ENCODE measurements at places on chromosomes 6 and 20.

- no peak for DNase-seq
These were observed 317.4 kb downstream of the SAMD5 start for GRCh38 chr6:147825848-147826247.

DNA sequence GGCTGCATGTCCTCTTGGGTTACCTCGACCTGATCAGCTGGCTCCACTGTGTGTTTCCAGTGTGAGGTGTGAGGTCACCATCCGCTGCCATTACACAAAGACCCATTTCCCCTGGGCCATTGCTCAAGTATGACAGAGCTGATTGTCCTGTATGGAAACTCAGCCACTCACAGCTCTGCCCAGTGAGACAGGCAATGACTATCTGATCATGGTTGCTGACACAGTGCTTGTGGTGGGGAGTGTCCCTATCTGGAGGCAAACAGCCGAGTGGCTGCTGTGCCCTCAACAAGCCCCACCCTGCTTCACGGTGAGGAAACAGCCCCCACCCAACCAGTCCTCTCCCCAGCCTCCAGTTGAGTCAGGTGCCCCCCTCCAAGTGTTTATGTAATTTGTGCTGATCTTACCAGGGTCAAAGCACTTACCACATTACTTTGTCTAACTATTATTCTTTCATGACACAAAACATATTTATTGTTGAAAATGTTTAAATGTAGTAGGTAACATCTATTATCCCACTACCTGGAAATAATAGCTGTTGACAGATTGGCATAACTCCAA, 11.7 kb upstream of the MAPK13 start:
- peak; percentile 77 for DNase-seq

GRCh38 chr6:77466055-77466450, 2.8 kb upstream of the HTR1B start:
- no peak for DNase-seq

- peak; percentile 16 for DNase-seq
These were observed 12.0 kb downstream of the CD83 start for GRCh38 chr6:14129575-14129974.

- peak; percentile 50 for DNase-seq
These were observed 556.6 kb upstream of the CDH4 start for GRCh38 chr20:60695226-60696000.

- no peak for DNase-seq
These were observed 90.2 kb upstream of the SULF2 start for GRCh38 chr20:47875297-47876025.

DNA sequence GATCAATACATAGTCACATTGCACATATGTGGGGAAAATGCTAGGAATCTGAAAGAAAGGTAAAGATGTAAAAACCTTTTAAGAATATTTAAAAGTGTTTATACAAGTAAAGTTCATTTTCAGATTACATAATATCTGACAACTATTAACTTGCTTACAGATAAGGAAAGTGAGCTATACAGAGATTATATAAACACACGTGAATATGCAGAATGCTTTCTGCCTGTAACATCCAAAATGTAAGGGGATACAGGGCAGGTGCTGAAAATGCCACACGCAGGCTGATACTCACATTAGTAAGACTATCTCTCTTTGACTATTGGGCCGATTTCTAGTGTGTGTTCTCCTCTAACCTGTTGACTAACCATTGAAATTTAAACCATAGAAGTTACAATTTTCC, 17.9 kb upstream of the MAP7 start:
- DNase-seq, result no peak

DNA sequence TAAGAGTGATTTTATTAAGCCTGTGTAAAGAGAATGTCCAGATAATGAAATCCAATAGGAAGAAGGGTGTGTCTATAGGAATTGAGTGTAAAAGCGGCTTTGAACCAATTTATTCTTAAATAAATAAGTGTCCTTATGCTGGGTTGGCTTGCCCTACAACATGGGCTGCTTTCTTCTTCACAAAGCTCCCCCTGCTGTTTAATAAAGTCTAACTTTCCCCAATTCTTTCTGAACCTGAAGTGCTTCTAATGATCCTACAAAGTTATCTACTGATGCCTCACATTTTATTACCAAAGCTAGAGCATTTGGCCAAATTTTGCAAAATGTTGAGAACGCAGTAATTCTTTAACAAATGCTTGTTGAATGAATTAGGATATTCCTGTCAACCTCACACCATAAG, 36.3 kb upstream of the SIRT5 start:
- DNase-seq, result no peak

DNA sequence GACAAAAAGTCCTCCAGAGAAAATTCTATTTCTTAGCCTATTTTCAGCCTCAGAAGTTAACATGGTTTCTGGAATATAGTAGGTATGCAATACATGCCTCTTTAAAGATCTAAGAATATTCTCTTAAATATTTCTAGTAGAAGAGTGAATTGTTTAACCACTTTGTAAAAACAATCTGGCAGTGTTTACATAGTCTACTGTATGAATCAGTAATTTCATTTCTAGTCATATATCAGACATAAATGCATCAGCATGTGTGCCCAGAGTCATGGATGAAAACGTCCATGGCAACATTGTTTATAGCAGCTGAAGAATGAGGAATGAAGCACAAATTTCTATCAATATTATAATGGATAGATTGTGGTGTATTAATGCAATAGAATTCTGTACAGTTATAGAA, 124.9 kb downstream of the NKAIN2 start:
- no peak for DNase-seq

DNA sequence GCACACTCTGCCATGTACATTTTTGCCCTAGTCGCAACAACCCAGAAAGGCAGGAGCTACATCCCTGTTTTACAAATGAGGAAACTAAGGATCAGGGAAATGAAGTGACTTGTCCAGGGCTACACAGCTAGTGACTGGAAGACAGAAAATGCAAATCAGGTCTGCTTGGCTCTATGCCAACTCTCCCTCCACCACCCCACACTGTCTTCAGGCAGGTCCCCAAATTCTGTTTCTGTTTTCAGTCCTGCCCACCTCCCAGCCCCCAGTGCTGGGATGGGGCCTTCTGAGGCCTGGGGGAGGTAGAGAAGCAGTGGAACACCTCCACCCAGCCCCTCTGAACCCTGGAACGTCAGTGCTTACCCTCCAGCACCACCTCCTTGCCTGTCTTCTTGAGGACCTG, 5.1 kb downstream of the SNTA1 start:
- no peak for DNase-seq

GRCh38 chr6:146267946-146268345, 239.1 kb downstream of the GRM1 start:
- DNase-seq, result no peak

Data from stimulated activated CD4-positive, alpha-beta T cell treated with anti-CD3 and anti-CD28 coated beads, Interleukin-1b, Interleukin-23, amount 100 ng/mL, for 48 hours (primary cell).